ENCODE measurements at places on chromosomes 1 and 21. TPM values are rescaled to one million over a fixed set of nuclear protein-coding genes. Genes with fewer than 3 reads are reported as not detected.

Gene KRTAP13-2
- not detected for total RNA-seq

Gene AQP10
- not detected for total RNA-seq

Gene MAN1A2
- 36.9 TPM for total RNA-seq

Gene DYNLT5
- not detected for total RNA-seq

Gene OR2G6
- not detected for total RNA-seq

Gene CTTNBP2NL
- 1.0 TPM for total RNA-seq

Gene TRIM17
- 2.5 TPM for total RNA-seq

Gene PLXNA2
- total RNA-seq, result 0.89 TPM

Gene TFB2M
- 13.6 TPM for total RNA-seq

Gene HAX1
- 115 TPM for total RNA-seq

Gene CELA2B
- not detected for total RNA-seq

Gene LZIC
- 24.8 TPM for total RNA-seq

Gene ALX3
- total RNA-seq, result not detected

Gene EXTL1
- total RNA-seq, result not detected

Gene CASQ1
- total RNA-seq, result 0.11 TPM

Gene TIE1
- 0.14 TPM for total RNA-seq

Gene RSRP1
- total RNA-seq, result 197 TPM

Gene SPRR3
- total RNA-seq, result not detected

Gene TBCE
- total RNA-seq, result 25.1 TPM

Gene C8A
- not detected for total RNA-seq

Gene SELENON
- 7.6 TPM for total RNA-seq

Gene LCE1B
- total RNA-seq, result not detected

Gene OR2T2
- not detected for total RNA-seq

Gene VWA5B1
- total RNA-seq, result not detected

Gene BEND5
- 1.7 TPM for total RNA-seq

Gene BRWD1
- total RNA-seq, result 30.5 TPM

Gene LCK
- 422 TPM for total RNA-seq

Gene UBE2G2
- total RNA-seq, result 97.9 TPM

Gene GJA9
- total RNA-seq, result not detected

Gene NBPF3
- total RNA-seq, result 4.5 TPM

Gene GPX7
- total RNA-seq, result 23.0 TPM

Gene REN
- not detected for total RNA-seq

Gene PPCS
- total RNA-seq, result 39.0 TPM

Gene MNDA
- total RNA-seq, result not detected

Gene EIF2D
- total RNA-seq, result 45.4 TPM

Gene FMN2
- not detected for total RNA-seq

Gene ELAPOR1
- total RNA-seq, result 5.9 TPM

Gene SH3D21
- 6.7 TPM for total RNA-seq

Gene RNU5D-1
- not detected for total RNA-seq

Gene RGS8
- not detected for total RNA-seq

Gene B4GALT2
- 20.1 TPM for total RNA-seq

Gene NPL
- total RNA-seq, result 3.2 TPM

Gene KMO
- not detected for total RNA-seq

Gene SYT11
- 22.2 TPM for total RNA-seq

Gene STUM
- total RNA-seq, result not detected

Gene OLIG1
- not detected for total RNA-seq

Gene LCE6A
- not detected for total RNA-seq

Gene DNASE2B
- not detected for total RNA-seq

Gene CRP
- not detected for total RNA-seq

Gene A3GALT2
- not detected for total RNA-seq

Gene ALDH9A1
- 56.7 TPM for total RNA-seq

Gene TRAF3IP3
- total RNA-seq, result 452 TPM
